ENCODE measurements at places on chromosomes 7 and 10. TPM values are rescaled to one million over a fixed set of nuclear protein-coding genes. Genes with fewer than 3 reads are reported as not detected.
A peak's percentile ranks its signal among the peaks of the same experiment; 100 is the strongest.

The CACNB2 gene
- 1.5 TPM for total RNA-seq

The OR2A5 gene
- not detected for total RNA-seq

The AGAP9 gene
- total RNA-seq = 7.8 TPM

The C7orf57 gene
- total RNA-seq = not detected

The TRPV6 gene
- total RNA-seq = not detected

The CACNA2D1 gene
- 20.7 TPM for total RNA-seq

The HOXA1 gene
- total RNA-seq = 3.5 TPM

The DLX6 gene
- not detected for total RNA-seq

DNA sequence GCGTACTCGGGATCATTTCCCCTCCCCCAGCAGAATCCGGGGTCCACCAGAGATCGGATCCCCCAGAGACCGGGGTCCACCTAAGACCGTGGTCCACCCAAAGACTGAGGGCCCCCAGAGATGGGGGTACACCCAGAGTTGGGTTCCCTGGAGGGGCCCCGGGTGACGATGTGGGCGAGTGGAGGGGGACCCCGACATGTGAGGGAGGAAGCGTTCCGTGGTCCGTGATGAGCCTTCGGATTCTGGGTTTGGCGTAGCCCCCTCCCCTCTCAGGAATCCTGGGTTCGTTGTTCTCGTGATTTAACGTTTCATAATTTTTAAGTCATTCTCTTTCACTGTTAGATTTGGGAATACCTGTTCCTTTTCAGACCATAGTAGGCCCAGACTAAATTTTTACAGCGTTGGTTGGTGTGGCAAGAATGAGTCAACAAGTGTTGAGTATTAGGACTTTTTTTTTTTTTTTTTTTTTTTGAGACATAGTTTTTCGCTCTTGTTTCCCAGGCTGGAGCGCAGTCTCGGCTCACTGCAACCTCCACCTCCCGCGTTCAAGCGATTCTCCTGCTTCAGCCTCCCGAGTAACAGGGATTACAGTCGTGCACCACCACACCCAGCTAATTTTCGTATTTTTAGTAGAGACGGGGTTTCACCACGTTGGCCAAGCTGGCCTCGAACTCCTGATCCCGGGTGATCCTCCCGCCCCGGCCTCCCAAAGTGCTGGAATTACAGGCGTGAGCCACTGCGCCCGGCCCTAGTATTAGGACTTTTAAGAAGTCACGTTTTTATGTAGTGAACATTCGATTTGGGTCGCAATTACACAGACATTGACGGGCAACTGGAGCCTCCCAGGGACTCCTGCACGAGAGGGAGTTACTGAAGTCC is 672 bp downstream of the GTPBP4 start:
- no peak for DNase-seq

DNA sequence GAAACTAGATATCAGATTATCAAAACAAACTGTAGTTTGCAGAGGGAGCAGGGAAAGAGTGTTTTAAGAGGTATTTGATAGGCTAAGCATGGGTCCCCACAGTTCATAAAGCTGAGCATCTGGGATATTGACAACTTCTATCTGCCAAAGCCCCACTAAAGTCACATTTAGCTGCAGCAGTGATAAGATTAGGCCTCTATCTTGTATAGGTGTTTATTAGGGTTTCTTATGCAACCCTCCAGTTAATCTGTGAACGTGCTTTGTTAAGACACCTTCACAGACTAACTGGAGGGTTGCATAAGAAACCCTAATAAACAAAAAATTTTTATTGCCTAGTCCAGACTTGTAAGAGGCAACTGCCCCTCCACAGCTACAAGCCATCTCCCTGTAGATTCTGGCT is 78.0 kb downstream of the CYP51A1 start:
- no peak for DNase-seq

GRCh38 chr10:111874576-111874975 is 309.0 kb downstream of the GPAM start:
- DNase-seq = no peak

DNA sequence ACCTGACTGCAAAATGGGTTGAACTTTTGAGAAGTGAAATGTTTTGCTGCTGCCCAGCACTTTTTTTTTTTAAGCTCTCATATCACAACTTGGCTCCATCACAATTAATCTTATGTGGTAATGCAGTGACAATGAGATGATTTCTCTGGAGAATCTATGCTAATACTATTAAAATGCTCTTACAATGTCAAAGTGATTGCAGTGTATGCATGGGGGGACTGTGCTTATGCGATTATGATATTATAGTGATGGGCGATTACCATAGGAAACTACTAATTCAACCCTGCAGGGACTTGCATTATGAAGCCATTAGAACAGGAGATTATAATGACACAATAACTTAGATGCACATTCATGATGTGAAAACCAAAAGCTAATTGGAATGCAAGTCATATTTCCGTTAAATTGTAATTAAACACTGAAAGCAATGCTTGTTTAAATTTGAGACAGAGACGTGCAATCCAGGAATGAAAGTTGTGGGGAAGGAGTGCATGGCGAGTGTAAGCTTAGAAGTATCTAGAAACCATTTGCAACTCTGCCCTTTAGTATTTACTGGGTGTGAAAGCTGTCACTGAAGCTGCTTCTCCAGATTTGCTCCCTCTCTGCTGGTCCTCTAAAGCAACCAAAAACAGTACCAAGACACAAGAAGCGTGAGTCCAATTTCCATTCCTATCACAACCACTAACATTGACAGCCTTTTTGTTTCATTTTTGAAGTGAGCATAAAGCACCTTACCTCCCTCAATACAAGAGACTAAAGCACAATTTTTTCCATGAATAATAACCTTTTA is 21.6 kb downstream of the PTER start:
- no peak for DNase-seq

GRCh38 chr10:119737039-119737663 is 11.3 kb downstream of the INPP5F start:
- no peak for DNase-seq

DNA sequence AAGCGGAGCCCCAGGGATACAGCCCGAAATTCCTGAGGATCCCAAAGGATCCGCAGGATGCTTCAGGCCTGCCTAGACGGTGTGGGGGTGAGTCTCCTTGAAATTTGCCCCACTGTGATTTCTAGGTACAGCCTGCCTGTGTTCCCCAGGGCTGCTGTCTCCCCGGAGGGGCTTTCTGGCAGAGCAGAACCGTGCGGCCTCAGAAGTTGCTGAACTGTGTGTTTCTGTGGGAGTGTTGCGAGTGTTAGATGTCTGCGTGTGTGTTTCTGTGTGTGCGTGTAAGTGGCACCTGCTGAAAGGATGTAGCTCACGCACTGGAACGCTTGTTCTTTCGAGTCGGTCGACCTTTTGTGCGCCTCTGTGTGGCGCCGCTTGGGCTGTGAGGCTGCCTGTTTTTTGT is 27.8 kb upstream of the ZNF273 start:
- no peak for DNase-seq

- no peak for DNase-seq
These were observed 195.6 kb upstream of the CSTF2T start for GRCh38 chr10:51894771-51895578.

DNA sequence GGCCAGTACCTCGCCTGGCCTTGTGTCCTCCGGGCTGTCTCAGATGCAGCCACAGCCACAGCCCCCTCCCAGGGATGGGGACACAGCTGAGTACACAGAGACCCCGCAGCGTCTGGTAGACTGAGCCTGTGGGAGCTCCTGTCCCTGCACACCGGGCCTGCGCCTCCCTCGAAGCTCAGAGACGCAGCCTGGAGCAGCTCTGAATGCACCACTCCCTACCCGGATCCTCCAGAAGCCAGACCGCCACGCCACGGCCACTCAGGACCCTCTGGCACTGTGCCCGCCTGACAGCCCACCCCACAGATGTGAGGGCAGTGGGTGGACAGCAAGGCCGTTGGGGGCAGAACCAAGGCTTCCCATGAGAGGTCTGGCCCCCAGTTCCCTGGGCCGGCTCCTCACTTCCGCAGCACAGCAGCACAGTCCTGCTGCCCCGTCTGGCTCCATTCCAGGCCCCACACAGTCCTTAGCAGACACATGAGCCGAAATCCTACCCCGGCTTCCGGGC is 40.8 kb downstream of the PAPOLB start:
- no peak for DNase-seq

- DNase-seq = no peak
These were observed at the start of gene DLX6 for GRCh38 chr7:97005183-97006054. Gene DLX6, plus strand, starts transcription at chr7:97005553. Its CDS starts 425 bp downstream, at chr7:97005978.

DNA sequence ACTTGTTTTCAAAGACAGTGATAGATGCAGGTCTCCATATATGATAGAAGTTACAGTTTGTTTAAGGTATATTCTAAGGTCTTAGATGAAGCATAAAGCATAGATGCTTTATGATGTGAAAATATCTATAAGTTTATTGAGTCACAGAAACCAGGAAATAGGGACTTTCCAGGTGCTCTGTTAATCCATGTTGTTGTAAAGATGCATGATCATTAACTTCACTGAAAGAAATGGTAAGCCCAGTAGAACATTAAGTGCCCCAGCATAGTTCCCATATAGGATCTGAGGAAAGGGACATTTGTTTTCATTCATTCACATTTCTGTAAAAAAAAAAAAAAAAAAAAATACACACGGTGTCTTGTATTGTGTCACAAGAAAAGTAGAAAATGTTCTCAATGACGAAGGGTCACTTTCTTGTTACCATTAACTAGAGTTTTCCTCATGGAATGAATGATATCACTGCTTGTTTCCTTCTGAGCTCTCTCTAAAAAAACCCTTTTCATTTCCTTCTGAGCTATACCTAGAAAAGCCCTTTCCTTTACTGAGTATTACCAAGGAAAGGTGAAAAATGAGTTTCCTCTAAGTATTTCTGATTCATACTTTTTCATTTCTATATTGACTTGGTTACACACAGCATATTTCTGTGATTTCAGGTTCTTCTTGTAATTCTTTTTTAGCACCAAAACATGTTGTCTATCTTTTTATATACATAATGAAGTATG is 105.2 kb downstream of the MACC1 start:
- no peak for DNase-seq

DNA sequence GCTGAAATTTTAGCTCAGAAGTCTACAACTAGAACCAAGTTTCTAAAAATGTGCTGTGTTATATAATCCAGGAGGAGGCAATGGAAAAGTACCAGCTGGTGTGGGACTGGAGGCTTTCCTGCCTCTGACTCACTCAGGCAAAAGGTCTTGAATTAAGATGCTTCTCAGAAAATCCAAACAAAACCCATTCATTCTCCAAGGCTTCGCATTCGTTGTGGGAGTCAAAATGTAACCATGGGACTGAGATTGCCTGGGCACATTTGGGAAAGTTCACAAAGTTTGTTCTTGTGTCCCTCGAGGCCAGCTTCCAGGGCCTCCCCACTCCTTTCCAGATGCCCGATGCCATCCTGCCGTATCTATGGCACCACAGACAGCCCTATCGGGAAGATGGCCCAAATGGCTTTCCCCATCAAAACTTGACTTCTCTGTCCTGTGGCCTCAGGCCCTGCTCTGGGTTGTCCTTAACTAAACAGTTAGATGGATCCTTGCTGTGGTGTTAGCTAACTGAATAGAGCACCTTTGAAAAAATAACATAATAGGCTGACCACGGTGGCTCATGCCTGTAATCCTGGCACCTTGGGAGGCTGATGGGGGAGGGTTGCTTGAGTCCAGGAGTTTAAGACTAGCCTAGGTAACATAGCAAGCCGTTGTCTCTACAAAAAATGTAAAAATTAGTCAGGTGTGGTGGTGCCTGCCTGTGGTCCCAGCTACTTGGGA is 180.5 kb downstream of the PFKFB3 start:
- DNase-seq = no peak

DNA sequence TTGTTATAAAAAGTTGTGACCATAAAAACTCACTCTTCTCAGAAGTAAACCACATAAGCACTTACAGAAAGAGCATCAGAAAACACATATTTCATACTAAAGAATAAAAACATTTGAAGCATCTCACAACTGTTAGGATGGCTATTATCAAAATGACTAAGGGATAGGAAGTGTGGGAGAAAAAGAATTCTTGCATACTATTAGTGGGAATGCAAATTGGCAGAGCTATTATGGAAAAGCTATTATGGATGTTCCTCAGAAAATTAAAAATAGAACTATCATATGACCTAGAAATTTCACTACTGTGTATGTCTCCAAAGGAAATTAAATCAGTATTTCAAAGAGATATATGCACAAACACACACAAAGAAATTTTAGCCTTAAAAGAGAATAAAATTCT is 25.2 kb upstream of the POT1 start:
- no peak for DNase-seq

DNA sequence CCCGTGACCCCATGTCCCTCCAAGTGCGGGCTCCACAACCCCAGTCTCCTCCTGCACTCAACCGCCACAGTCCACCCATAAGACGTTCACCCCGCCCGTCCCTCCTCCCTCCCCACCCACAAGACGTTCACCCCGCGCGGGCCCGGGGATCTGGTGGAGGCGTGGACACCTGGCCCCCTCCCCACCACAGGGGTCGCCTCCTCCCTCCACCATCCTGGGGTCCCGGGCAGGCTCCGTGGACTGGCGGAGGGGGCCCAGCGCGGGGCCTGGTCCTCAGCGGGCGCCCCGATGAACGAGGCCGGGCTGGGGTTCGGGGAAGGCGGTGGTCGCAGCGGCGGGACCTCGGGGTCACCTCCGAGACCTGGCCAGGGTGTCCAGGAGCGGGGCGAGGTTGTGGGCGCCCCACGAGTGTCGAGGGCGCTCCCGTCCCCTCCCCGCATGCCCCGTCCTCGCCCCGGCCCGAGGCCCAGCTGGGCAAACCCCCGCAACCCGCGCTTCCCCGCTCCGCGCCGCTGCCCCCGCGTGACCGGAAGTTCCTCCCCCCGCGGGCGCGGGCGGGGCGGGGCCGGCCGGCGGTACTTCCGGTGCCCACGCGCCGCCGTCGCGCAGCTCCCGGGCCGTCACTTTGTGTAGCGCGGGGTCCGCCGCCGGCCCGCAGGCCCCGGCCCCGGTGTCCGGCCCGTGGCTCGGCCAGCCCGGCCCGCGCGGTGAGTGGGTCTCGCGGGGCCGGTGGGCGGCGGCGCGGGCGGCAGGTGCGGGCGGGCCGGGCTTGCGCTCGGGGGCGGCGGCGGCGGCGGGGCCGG is at the start of gene ZNF316:
TSS of gene ZNF316 (plus strand) at position 578 of the 803 bp plus-strand sequence. CDS start 5,092 bp downstream, outside the sequence.
- DNase-seq = peak; percentile 48

- peak; percentile 63 for DNase-seq
These were observed 9.2 kb downstream of the CCDC201 start for GRCh38 chr7:45863715-45864114.

GRCh38 chr7:123562121-123562520 is 4.5 kb upstream of the NDUFA5 start:
- DNase-seq = no peak

GRCh38 chr10:58715061-58715460 is 202.4 kb downstream of the BICC1 start:
- no peak for DNase-seq

DNA sequence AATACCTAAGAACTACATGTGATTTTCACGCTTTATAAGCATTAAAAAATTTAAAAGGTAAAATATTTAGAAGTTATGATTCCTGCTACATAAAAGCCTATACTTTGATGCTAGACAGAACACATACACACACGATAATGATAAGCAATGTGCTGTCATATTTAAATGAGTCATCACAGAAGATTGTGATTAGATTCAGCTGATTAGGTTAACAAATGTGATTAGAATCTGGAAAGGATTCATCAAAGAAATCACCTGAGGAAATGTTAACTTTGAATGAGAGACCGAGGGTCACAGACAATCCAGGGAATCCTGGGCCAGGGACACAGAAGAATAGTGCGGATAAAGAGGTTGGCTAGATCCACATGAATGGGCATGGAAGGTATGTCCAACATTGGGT is 42.0 kb upstream of the CYP2C18 start:
- no peak for DNase-seq

- DNase-seq = no peak
These were observed 73.0 kb upstream of the BMPER start for GRCh38 chr7:33832271-33832721.

GRCh38 chr10:78342827-78343653 is 309.4 kb downstream of the RPS24 start:
- no peak for DNase-seq

GRCh38 chr10:36278176-36278575 is 636.1 kb upstream of the FZD8 start:
- DNase-seq = no peak

GRCh38 chr10:44960088-44960460 is 472 bp downstream of the RASSF4 start:
- DNase-seq = no peak

Measured in endothelial cell (in vitro differentiated cells).